ENCODE measurements at places on chromosomes 3 and 15.

- no peak for DNase-seq
Measured at GRCh38 chr3:56115199-56115598, 353.1 kb downstream of the ERC2 start.

DNA sequence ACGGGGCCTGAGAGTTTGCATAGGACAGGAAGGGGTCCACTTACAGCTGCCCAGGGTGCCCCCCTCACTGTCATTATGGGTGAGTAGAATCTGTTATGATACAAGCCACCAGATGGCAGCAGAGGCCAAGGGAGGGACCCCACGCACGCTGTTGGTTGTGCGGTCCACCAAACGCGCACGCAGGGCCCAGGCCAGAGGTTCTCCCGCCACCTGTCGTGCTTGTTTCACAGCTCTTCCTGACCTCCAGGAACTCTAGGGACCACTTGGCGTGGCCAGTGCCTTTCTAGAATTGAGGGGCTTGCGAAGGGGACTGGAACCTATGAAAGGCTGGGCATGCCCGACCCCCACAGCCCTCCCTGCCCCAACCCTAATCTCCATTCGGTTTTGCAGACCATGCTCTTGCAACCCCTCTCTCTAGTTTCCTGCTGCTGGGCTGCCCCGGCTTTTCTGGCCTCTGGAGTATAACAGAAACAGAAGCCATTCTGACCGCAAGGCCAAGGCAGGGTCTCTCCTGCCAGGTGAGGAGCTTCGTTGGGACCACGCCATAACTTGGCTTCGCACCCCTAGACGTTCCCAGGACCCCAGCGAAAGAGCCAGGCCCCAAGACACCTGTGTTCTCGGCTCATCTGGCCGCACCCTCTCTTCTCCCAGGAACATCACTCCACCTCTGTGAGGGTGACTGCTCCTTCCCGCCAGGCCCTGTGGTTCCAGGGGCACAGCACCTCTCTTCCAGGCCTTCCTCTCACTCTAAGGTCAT, 46.0 kb downstream of the ALDH1L1 start:
- peak; percentile 33 for DNase-seq

GRCh38 chr15:73403171-73403570, 34.4 kb upstream of the HCN4 start:
- no peak for DNase-seq

- DNase-seq: no peak
Measured at GRCh38 chr3:16897254-16897926, 12.6 kb downstream of the PLCL2 start.

DNA sequence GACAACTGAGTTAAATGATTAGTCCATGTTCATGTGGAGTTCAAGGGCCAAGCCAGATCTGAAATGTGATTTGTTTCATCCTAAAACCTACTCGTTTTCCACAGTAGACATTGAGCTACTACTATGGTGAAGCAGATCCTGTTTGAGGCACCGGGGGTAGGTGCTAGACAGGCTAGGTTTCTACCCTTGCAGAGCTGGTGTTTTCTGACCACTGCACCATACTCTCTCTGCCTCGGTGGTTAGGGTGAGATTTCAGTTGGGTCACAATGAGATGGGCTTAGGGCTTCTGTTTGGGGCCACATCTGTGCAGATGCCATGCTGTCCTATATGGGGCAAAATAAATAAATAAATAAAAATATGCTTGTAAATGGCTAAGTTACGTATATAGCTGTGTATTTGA, 99.3 kb downstream of the OXNAD1 start:
- DNase-seq: no peak

DNA sequence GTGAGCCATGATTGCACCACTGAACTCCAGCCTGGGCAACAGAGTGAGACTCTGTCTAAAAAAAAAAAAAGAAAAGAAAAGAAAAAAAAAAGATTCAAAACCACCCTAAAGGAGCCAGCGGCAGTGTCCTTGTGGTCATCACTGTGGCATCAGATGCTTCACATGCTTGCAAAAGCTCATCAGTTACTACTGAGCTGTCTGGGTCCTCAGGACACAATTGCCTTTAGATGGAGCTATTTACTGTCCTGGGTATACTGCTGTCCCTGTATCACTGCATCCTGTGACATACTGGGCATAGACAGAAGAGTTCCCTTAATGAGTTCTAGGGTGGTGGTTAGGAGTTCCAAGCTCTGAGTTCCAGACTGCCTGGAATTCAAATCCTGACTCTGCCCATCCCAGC, 85.8 kb downstream of the LINGO1 start:
- no peak for DNase-seq

DNA sequence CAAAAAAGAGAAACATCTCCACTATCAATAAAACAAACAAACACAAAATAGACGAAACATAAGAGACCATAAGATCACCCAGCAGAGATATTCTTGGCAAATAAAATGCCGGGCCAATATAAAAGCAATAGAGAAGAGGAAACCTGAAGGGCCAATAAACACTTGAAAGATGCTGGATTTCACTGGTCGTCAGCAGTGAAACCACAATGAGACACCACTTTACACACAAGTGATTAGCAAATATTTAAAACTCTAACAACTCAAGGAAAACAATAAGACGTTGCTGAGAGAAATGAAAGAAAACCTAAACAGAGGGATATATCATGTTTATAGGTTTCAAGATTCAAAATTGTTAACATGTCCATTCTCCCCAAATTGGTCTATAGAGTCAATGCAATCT, 148.5 kb downstream of the WDR76 start:
- DNase-seq: no peak

DNA sequence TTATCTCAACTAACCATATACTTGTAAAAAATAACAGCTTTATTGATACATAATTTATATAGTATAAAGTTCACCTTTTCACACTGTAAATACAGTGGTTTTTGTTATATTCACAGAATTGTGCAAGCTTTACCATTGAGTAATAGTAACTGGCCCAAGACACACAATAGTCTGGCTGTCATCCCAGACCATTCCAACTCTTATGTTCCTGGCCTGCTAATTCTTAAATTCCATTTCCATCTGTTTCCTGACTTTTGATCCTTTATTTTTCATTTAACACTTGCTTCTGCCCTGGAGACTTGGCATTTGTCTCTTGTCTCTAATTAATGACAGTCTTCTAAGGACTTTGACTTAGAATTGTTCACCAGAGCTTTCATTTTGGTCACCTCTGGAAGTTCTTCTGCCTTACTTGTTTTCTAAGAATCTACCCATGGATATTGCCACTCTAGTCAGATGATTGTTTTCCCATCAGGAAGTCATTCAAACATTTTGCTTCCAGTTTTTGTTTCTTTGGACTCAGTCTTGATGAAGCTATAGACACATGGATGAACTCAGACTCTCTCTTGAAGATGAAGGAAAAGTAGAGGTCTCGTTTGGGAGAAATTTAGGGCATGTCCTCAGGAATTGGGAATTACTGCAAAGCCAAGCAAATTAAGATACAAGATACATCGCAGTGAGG, 27.2 kb upstream of the PLSCR4 start:
- DNase-seq: no peak

- DNase-seq: no peak
Measured at GRCh38 chr15:39125226-39125625, 455.7 kb upstream of the THBS1 start.

DNA sequence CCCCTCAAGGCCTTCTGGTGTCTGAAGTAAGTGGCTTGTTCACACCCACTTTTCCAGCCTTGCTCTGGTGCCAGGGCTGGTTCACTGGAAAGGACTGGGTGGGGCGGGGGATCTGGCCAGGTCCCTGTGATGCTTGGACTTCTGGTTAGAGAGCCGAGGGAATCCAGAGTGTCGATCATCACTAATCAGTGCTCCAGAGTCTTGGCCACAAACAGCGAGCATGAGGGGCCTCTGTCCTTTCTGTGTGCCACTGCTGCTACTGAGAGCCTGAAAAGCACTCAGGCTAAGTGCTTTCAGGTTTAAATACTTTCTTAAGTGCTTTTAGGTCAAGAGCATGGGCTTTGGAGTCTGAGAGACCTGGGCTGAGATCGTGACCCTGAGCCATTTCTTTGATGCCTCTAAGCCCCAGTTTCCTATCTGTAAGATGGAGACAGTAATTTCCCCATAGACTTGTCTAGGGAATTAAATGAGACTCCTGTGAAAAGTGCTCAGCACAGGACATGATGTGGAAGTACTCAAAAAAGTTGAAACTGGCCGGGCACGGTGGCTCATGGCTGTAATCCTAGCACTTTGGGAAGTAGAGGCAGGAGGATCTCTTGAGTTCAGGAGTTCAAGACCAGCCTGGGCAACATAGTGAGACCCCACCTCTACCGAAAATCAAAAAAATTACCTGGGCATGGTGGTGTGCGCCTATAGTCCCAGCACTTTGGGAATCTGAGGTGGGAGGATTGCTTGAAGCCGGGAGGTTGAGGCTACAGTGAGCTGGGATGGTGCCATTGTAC, 53.8 kb upstream of the SEC22A start:
- DNase-seq: no peak

DNA sequence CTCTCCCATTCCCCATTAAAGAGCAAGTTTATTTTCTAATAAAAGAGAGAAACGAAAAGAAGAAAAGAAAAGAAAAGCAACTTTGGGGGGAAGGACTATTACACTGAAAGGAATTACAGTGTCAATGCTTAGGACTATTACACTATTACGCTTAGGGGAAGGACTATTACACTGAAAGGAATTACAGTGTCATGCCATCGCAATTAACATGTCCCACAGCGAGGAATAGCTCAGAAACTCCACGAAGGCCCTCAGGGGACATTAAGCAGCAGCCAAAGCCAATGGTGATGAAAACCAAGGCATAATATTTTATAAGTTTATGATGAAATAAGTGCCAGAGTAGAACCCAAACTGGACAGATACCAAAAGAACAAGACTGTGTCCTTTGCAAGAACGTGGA, 22.1 kb upstream of the DET1 start:
- DNase-seq: no peak

DNA sequence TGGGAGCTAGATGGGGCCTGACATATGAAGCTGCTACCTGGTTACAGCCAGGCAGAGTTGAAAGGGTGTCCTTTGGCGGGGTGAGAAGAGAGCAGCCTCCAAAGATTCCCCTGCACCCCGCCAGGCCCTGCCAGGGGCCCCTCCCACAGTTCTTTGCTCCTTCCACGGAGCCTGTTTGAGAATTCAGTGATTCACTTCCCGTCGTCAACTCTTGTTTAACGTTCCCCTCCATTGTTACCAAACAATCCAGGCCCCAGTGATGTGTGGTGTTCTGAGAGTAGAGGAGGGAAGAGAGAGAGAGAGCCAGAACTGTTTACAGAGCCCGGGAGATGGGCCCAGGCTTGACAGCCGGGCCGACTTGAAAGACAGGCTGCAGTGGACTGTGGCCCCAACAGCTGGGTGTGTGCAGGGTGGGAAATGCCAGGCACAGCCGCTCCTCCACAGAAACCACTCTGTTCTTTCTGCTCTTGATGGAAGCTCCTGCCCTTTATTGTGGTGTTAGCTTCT, 81.5 kb downstream of the SMAD3 start:
- peak; percentile 29 for DNase-seq

GRCh38 chr15:64480891-64481290, 20.5 kb downstream of the ZNF609 start:
- no peak for DNase-seq

GRCh38 chr15:64536244-64536836, 76.0 kb downstream of the ZNF609 start:
- no peak for DNase-seq

- DNase-seq: no peak
Measured at GRCh38 chr3:42028474-42028873, 62.7 kb upstream of the TRAK1 start.

DNA sequence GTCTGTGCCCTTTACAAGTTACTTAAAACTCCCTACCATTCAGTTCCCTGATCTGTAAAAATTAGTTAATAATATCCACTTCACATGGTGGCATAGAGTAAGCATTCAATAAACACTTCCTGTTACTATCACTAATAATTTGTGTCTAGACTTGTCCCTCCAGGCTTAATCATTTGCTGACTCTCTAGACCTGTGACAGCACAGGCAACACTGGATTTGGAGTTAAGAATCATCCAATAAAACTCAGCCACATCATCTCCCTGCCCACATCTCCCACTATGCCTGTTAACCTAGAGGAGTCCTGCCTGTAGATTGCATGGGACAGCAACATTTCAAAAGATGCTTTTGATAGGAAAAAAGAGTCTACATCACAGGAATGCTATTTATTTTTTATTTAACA, 564.6 kb downstream of the MFSD1 start:
- no peak for DNase-seq

GRCh38 chr3:113914646-113915045, 33.2 kb upstream of the ZDHHC23 start:
- DNase-seq: no peak

GRCh38 chr3:121574449-121574848, 6.7 kb downstream of the ARGFX start:
- DNase-seq: no peak

DNA sequence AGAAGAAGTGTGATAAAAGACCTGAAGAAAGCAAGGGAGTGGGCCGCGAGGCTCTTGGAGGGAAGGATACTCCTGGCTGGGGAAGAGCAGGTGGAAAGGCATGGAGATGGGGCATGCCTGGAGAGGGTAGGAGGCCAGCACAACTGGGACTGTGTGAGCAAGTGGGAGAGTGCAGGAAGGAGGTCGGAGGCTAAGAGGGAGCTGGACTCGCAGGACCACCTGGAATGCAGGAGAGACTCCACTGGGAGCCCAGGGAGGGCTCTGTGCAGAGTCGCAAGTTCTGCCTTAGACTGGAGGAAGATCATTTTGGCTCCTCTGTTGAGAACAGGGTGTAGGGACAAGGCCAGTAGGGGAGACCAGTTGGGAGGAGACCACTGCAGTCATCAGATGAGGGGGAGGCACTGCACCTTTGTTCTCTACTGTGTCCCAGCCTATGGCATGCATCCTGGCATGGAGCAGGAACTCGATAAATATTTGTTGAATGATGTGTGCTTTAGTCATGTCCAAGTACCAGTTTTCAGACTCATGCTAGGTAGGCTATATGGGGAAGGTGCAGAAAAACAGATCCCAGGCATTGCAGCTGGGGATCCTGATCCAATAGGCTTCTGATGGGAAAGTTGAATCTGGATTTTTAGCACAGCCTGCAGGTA, 13.7 kb downstream of the FAM107A start:
- DNase-seq: no peak

- DNase-seq: no peak
Measured at GRCh38 chr3:140100479-140100878, 165.5 kb downstream of the CLSTN2 start.

DNA sequence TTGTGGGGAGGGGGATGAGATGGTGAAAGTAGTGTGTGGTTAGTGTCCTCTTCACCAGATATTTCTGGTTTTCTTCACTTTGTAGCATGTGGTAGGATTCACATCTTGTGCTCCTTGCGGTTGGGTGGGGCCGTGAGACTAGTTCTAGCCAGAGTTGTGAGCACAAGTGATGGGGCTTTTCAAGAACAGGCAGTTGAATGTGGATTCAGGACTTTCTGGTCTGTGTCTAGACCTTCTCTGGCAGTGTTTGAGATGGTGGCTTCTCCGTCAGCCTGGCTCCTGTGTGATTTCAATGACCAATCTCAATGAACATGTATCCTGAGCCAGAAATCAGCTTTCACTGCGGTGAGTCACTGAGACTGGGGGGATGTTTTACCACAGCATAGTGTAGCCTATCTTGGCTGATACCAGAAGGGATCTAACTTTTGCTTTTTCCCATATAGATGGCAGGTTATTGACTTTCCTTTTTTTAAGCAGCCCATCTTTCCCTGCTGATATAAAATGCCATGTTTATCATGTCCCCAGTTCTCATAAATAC, 82.6 kb downstream of the RPLP1 start:
- no peak for DNase-seq

Measured in CD4-positive, alpha-beta T cell treated with Interleukin-21 for 1 hour (primary cell).